Dorsolateral prefrontal cortex (tissue), 122 donors: ENCODE measurements at places on chromosomes 7 and 10. TPM values are rescaled to one million over a fixed set of nuclear protein-coding genes. Genes with fewer than 3 reads are reported as not detected.

Gene UCN3
- not detected for total RNA-seq

Gene LIPK
- not detected for total RNA-seq

Gene WNT16
- 0.67 TPM for total RNA-seq

Gene SLC26A4
- 11.8 TPM for total RNA-seq

Gene ABCB1
- total RNA-seq = 17.8 TPM

Gene MACROH2A2
- 8.7 TPM for total RNA-seq

Gene AGAP3
- 442 TPM for total RNA-seq

Gene CUL2
- 42.2 TPM for total RNA-seq

Gene CNPY1
- not detected for total RNA-seq

Gene FGF8
- 0.59 TPM for total RNA-seq

Gene PDE6C
- not detected for total RNA-seq

Gene SLC13A4
- not detected for total RNA-seq

Gene SEMA3E
- total RNA-seq = 14.0 TPM

Gene HOXA11
- not detected for total RNA-seq

Gene DYDC2
- 2.2 TPM for total RNA-seq

Gene SLC29A3
- total RNA-seq = 6.4 TPM

Gene TRIM50
- not detected for total RNA-seq

Gene GHRHR
- total RNA-seq = 7.4 TPM

Gene ERCC6
- 42.0 TPM for total RNA-seq

Gene GJC3
- 2.7 TPM for total RNA-seq

Gene ASB10
- not detected for total RNA-seq

Gene LIPN
- not detected for total RNA-seq

Gene SOSTDC1
- 6.1 TPM for total RNA-seq

Gene C10orf88
- total RNA-seq = 15.6 TPM

Gene ALOX5
- total RNA-seq = 25.6 TPM

Gene FOXK1
- 53.8 TPM for total RNA-seq

Gene PLPP4
- total RNA-seq = 15.6 TPM

Gene CRPPA
- 14.7 TPM for total RNA-seq

Gene STK31
- 0.79 TPM for total RNA-seq

Gene TIMM23B
- 30.5 TPM for total RNA-seq

Gene SLC13A1
- not detected for total RNA-seq

Gene GRM3
- total RNA-seq = 72.2 TPM

Gene PRR15
- total RNA-seq = 0.76 TPM

Gene KIF11
- 1.4 TPM for total RNA-seq

Gene MRM2
- total RNA-seq = 19.9 TPM

Gene IDI2
- not detected for total RNA-seq

Gene ST8SIA6
- 3.3 TPM for total RNA-seq

Gene PAPOLB
- total RNA-seq = 0.99 TPM

Gene CDNF
- total RNA-seq = 1.6 TPM

Gene GRID1
- total RNA-seq = 45.9 TPM
